ELF-1 (cell line): ENCODE measurements at places on chromosomes 7 and 10.

- DNase-seq, result no peak
Observed at GRCh38 chr7:108142675-108143259, 12.6 kb upstream of the LAMB4 start.

GRCh38 chr7:30804078-30804661 is 33.0 kb downstream of the MINDY4 start:
- DNase-seq, result no peak

GRCh38 chr7:49707891-49708290 is 65.5 kb upstream of the VWC2 start:
- DNase-seq, result no peak

GRCh38 chr7:45689797-45690761 is 115.9 kb downstream of the ADCY1 start:
- no peak for DNase-seq

GRCh38 chr7:157669768-157670351 is 333.1 kb downstream of the DNAJB6 start:
- no peak for DNase-seq

- peak; percentile 96 for DNase-seq
Observed at GRCh38 chr7:56063882-56064625, at the start of gene SUMF2. Gene SUMF2, plus strand, starts transcription at chr7:56064286. Its CDS starts 26 bp downstream, at chr7:56064312.

- no peak for DNase-seq
Observed at GRCh38 chr7:141113131-141113530, 39.3 kb downstream of the TMEM178B start.

- peak; percentile 62 for DNase-seq
Observed at GRCh38 chr7:6536262-6537260, 14.7 kb downstream of the GRID2IP start.

DNA sequence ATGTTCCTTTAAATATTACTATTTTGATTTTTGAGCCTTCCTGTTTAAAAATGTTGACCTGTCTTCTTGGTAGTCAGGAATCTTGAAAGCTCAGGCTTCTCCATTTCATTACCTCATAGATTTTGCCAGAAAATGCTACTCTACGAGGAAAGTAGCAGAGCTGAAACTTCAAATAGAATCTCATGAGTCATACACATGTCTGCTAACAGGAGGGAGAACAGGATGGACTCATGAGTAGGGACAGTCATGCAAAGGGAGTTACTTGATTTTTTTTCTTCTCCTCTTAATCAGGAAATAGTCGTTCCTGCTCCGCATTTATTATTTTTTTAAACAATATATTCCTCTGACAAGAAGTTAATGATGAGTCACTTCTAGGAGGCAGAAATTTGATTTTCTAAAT is 37.0 kb upstream of the MINDY3 start:
- DNase-seq, result no peak

GRCh38 chr10:79938728-79939406 is 10.0 kb downstream of the SFTPD start:
- DNase-seq, result no peak

GRCh38 chr10:38025283-38025682 is 14.8 kb downstream of the ZNF33A start:
- no peak for DNase-seq

GRCh38 chr7:77759294-77759889 is 38.8 kb downstream of the TMEM60 start:
- peak; percentile 41 for DNase-seq

DNA sequence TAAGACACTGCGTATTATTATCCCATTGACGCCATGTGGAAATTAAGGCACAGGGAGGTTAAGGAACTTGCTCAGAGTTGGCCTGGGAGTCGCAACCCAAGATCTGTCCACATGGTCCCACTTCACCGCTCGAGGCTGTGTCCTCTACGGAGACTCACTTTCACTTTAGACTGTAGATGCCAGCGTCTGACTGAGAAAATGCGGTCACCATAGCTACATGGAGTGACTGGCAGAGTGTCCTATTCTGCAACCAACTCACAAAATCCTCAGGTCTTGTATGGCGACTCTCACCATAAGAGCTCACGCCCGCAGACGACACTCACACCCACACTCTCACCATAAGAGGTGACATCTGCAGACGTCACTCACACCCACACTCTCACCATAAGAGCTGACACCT is 257.9 kb downstream of the PTPRN2 start:
- DNase-seq, result no peak

- DNase-seq, result no peak
Observed at GRCh38 chr7:6546498-6547251, 4.6 kb downstream of the GRID2IP start.

DNA sequence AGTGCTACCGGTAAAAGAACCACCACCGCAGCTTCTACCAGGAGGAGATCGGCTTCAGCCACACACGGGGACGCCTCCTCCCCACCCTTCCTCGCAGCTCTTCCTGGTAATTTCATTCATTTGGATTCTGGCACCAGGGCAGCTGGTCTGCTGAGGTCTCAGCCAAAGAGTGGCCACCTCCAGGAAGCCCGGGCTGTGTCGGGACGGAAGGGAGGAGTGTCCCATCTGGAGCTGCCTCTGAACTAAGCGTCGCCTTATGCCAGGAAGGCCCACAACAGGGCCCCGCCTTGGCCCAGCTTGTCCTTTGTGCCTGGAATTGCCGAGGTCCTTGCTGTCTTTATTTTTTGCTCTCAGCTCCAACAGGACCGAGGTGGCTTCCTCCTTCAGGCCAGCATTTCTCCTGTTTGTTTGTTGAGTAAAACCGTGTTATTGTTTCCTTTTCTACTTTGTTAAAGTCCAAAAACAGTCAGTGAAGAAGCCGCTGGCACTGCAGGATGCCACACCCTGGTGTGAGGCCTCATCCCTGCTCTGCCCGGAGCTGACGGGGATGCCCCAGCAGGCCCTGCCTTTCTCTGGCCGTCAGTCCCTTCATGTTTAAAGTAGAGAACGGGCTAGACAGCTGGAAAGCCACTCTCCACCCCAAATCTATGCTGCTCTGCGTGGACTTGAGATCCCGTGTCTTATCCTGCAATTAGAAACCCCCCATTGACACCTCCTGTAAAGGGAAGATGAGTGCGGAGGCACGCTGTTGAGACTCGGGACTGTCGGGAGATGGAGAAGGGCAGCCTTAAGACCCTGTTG is 24.5 kb upstream of the TTYH3 start:
- no peak for DNase-seq

DNA sequence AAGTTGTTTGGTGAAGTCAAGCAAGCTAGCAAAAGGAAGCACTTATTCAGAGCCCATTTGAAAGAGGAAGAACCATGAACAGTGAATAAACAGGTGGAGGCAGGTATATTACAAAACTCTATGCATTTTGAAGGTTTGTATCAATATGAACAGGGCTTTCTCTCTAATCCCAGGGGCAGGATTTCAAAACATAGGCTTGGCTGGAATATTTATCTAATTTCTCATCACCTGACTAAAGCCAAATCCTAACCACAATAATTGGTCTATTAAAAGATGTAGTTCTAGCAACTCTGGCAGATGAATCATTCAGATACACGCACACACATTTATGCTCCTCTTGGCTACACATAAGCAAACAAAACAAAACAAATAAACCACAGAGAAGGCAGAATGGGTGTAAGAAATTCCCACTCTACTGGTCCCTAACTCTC is 554.4 kb downstream of the INHBA start:
- no peak for DNase-seq

DNA sequence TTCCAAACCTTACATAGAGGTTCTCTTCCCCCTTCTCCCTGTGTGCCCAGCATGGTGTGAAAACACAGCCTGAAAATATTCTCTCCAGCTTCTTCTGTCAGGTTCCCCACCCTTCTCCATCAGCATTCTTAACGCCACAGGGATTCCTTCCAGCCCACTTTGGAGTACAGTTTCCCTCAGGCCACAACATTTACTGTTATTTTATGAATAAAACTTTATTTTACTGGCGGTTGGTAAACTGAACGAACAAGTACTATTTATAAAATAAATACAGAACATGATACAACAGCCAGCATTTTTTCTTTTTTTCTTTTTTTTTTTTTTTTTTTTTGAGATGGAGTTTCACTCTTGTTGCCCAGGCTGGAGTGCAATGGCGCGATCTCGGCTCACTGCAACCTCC is 31.6 kb upstream of the GPNMB start:
- DNase-seq, result no peak

GRCh38 chr7:128928159-128928813 is 9.4 kb upstream of the IRF5 start:
- no peak for DNase-seq

DNA sequence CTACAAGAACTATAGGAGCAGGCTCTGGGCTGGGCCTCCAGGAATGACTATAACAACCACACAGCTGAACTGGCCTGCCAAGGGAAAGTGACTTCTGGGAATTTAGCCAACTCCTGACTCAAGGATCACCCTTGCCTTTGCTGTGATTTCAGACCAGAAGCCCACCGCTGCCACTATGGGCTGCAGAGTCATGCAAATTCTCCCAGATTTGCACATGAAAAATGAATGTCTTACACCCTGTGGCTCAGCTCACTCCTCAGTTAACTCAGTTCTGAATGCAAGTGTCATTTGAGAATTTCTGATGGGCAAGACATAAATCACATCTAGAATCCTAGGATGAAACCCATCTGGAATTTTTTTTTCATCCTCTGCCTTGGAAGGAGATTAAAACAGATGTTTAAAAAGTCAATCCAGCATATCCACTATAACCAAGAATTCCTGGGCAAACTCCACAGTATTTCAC is 186.5 kb upstream of the BET1 start:
- DNase-seq, result no peak
